ENCODE measurements at places on chromosomes 2 and 18. TPM values are rescaled to one million over a fixed set of nuclear protein-coding genes. Genes with fewer than 3 reads are reported as not detected.

- H3K27me3 ChIP-seq = no peaks in the 10 kb centered on the region
- H3K27ac ChIP-seq = no peak overlapping the region
- H3K36me3 ChIP-seq = no peaks in the 10 kb centered on the region
- no peak overlapping the region for H3K4me3 ChIP-seq
- DNase-seq = no peak
- H3K4me1 ChIP-seq = peaks cover 8% of the 10 kb centered on the region
These were observed 209.7 kb upstream of the EPAS1 start for GRCh38 chr2:46087492-46087891.

- H3K36me3 ChIP-seq = no peaks in the 10 kb centered on the region
- no peak overlapping the region for H3K4me3 ChIP-seq
- no peak overlapping the region for H3K27ac ChIP-seq
- H3K4me1 ChIP-seq = peaks cover 19% of the 10 kb centered on the region
- no peaks in the 10 kb centered on the region for H3K27me3 ChIP-seq
These were observed 504.9 kb downstream of the CCDC85A start for GRCh38 chr2:56688661-56689060.

DNA sequence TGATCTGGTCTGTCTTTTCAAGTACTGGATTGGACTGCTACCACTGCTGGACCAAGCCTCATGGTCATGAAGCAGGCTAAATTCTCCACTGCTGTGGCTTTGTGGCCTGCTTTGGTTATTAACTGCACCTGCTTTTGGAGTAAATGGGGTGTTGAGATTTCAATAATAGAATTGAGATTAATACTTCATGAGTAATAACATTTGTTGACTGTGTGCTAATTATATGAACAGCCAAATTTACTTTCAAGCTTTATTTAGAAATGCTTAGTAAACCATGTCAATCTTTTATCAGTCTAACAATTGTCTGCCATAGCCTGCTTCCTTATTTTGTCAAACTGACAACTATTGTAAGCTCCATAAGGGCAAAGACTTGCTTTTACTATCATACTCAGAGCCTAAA is 27.4 kb upstream of the MTIF2 start:
- DNase-seq = no peak
- H3K27me3 ChIP-seq = no peaks in the 10 kb centered on the region
- H3K4me1 ChIP-seq = no peaks in the 10 kb centered on the region
- no peak overlapping the region for H3K4me3 ChIP-seq
- H3K36me3 ChIP-seq = peaks cover 21% of the 10 kb centered on the region

DNA sequence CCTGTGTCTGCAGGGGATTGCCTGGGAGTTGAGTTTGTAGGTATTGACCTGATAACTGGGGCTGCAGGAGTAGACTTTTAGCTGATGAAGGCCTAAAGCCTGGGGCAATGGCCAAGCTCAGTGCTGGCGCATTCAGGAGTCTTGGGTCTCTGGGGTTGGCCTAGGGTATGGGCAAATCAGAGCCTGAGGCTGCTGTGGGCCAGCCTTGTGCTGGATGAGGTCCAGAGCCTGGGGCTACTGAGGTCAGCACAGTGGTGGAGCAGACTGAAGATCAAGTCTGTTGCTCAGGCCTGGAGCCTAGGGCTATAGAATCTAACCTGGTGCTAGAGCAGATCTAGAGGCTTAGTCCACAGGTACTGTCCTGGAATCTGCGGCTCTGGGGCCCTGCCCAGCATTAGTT is 262.4 kb downstream of the ZNF804A start:
- H3K4me3 ChIP-seq = no peak overlapping the region
- no peak overlapping the region for H3K27ac ChIP-seq
- DNase-seq = no peak
- no peaks in the 10 kb centered on the region for H3K36me3 ChIP-seq

GRCh38 chr18:26406854-26407517 is 141.4 kb downstream of the KCTD1 start:
- H3K4me1 ChIP-seq = no peaks in the 10 kb centered on the region
- H3K27ac ChIP-seq = no peak overlapping the region
- H3K4me3 ChIP-seq = no peak overlapping the region
- DNase-seq = no peak
- H3K36me3 ChIP-seq = no peaks in the 10 kb centered on the region

DNA sequence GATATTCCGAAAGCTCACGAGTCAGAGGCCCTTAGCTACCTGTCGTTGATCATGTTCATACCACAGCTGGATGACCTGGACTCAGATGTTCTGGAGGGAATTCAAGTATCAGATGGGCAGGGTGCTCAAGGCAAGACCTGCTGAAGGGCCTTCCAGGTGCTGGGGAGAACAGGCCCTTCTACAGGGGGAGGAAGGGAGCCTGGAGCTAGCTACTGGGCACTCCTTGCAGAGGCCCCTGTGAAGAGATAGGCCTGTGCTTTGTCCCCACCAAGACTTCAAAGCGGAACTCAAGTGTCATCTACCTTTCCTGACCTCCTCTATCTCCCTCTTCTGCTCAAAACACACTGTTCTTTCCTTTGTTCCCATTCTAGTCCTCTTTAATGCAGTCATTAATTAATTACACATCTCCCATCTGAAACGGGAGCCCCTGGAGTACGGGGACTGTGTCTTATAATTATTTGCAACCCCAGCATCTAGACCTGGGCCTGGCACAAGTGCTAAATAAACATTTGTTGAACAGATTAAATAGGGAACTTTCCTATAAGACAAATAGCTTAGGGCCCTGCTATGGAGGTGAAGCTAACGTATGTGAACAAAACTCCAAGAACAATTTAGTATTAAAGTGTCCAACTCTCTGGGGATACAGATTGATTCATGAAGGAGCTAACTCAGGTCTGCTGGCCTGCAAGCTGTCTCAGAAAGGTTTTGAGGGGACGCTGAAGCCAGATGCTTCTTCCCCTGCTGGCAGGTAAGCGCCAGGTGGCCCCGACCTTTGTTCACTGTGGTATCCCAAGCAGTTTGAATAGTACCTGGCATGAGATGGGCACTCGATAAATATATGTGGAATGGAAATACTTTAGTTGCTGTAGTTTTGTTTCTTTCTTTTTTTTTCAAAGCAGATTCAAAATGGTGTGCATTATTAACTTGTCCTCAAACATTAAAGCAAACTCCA is 22.0 kb downstream of the RHOB start:
- no peaks in the 10 kb centered on the region for H3K4me1 ChIP-seq
- no peak for DNase-seq
- H3K27ac ChIP-seq = no peak overlapping the region
- H3K4me3 ChIP-seq = no peak overlapping the region

GRCh38 chr18:7878265-7879211 is 311.4 kb downstream of the PTPRM start:
- H3K27ac ChIP-seq = no peak overlapping the region
- H3K36me3 ChIP-seq = no peaks in the 10 kb centered on the region

GRCh38 chr2:179422037-179422643 is 157.5 kb upstream of the SESTD1 start:
- H3K27me3 ChIP-seq = no peaks in the 10 kb centered on the region
- no peaks in the 10 kb centered on the region for H3K36me3 ChIP-seq
- H3K4me3 ChIP-seq = no peak overlapping the region
- H3K27ac ChIP-seq = no peak overlapping the region
- DNase-seq = peak; percentile 84

- H3K4me1 ChIP-seq = no peaks in the 10 kb centered on the region
- no peaks in the 10 kb centered on the region for H3K36me3 ChIP-seq
These were observed 26.2 kb downstream of the OTOF start for GRCh38 chr2:26451700-26452099.

DNA sequence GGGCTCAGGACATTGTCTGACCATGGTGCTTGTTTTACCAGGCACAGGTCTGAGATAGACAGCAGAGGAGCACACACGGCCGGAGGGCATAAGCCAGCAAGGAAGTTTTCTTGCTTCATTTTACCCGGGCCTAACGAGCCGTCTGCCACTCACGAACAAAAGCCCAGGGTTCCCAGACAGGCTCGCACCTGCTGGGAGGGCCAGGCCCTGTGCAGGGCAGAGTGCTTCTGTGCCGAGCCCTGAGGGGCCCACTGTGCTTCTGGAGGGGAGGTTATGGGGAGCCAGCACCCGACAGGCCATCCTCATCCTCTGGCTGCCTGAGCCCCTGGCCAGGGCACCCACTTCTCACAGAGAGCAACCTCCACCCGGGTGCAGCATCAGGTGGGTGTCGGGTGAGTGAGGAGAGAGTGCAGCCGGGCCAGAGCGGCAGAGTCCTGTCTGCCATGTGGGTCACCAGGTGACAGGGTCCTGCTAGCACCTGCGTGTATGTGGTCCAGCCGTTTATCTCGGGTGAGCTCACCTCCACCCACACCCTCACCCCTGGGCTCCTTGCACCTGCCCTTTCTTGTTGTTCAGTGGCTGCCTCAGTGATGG is 297.9 kb downstream of the NDUFA10 start:
- no peak for DNase-seq
- H3K27ac ChIP-seq = no peak overlapping the region
- H3K36me3 ChIP-seq = no peaks in the 10 kb centered on the region
- H3K4me1 ChIP-seq = no peaks in the 10 kb centered on the region

- H3K4me1 ChIP-seq = no peaks in the 10 kb centered on the region
- no peaks in the 10 kb centered on the region for H3K27me3 ChIP-seq
- no peak overlapping the region for H3K4me3 ChIP-seq
- H3K27ac ChIP-seq = no peak overlapping the region
These were observed 7.7 kb downstream of the CENPA start for GRCh38 chr2:26793518-26793917.

DNA sequence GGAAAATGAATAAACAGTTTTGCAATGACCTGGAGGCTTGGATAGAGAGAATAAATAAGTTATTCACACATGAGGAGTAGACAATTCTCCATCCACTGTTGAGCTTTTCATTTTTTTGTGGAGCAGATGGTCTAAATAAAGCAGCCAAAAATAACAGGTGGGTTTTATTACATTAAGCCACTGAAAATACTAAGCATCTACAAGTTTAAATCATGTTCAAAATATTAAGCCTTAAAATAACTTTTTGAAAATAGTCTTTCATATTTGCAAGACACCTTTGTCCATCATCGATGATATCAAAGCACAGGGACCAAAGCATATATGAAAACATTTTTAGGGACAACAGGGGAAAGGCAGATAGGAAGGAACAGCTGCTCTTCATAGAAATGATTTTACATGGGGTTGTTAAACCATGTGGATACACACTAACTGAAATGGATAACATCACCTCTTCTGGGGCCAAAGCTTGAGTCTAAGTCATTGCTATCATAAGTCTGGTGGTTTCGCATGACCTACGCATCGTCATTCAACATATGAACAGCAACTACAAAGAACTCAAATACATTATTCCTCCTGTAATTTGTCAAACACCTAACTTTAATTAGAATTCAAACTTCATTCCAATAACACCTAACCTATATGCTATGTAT is 197.6 kb upstream of the CHST9 start:
- no peaks in the 10 kb centered on the region for H3K4me1 ChIP-seq
- no peaks in the 10 kb centered on the region for H3K27me3 ChIP-seq
- H3K27ac ChIP-seq = no peak overlapping the region
- no peak overlapping the region for H3K4me3 ChIP-seq
- DNase-seq = no peak

GRCh38 chr18:78069784-78070664 is 820.4 kb downstream of the GALR1 start:
- DNase-seq = no peak
- no peak overlapping the region for H3K4me3 ChIP-seq
- H3K27ac ChIP-seq = no peak overlapping the region
- H3K4me1 ChIP-seq = no peaks in the 10 kb centered on the region
- H3K36me3 ChIP-seq = no peaks in the 10 kb centered on the region

DNA sequence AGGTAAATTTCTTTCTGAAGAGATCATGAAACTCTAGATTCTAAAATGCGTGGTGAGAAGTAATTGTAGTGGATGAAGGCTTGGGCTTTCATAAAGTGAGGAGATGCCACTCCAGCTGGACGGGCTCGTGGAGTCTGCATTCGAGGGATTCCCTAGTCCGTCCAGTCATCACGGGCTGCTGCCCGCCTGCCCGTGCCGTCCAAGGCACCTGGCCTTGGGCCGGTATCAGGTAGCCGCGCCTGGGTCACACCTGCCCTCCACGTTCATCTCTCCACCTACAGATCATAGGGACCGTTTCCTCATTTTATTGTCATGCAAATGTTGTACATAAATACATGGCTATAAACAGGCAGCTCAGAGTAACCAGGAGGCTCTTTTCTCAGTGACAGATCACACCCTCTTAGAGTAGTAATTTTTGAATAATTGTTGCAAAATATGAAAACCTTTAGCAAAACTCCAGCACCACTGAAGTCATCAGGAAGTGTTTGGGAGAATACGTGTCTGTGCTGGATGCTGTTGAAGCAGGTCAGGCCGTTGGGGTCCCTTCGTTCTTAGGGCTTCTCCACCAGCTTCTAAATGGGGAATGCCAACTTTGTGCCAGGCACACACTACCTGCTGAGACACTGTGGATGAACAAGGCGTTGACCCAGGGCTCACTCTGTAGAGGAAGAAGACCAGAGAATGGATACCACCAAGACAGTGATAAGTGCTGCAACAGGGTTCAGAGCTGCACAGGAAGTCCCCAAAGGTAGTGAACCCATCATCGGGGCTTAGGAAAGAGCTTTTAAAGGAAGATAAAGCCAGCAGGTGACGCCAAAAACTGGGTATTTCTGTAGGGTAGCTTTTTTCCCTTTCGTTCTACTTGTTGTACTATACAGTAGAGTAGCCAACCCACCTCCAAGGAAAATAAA is 112.5 kb downstream of the FAM210A start:
- no peak overlapping the region for H3K27ac ChIP-seq
- no peaks in the 10 kb centered on the region for H3K4me1 ChIP-seq
- peaks cover 59% of the 10 kb centered on the region for H3K27me3 ChIP-seq
- H3K4me3 ChIP-seq = no peak overlapping the region

DNA sequence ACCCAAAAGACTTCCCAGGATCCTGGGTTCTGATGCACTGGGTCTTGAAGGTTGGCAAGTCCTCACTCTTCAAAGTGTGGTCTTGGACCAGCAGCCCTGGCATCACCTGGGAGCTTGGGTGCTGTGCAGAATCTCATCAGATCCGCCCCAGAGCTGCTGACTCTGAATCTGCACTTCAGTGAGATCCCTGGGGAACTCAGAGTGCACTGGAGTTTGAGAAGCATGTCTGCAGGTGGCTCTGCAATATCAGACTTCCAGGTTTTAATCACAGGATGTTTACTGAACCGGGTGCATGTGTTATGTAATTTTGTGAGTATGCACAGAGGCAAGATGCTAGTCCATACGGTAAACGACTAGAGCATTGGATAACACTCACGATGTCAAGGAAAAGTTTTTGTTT is 58.0 kb upstream of the BOD1L2 start:
- H3K27ac ChIP-seq = no peak overlapping the region
- H3K4me3 ChIP-seq = no peak overlapping the region
- H3K36me3 ChIP-seq = no peaks in the 10 kb centered on the region

DNA sequence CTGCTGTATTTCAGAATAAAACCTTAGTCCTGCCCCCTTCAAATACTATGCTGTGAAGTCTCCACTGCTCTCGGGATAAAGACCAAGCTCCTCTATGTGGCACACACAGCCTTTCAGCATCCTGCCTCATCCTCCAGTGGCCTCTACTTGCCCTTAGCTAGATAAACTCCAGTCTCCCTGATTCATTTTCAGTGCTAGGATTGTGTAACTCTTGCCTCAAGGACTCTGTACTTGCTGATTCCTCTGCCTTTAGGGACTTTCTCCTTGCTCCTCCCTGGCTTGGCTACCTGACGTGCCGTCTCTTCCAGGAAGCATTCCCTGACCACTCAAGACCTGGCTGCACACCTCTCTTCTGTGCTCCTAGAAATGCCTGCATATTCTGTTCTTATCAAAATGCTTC is 416.7 kb downstream of the MTX2 start:
- peak; percentile 61 for DNase-seq
- H3K27ac ChIP-seq = no peak overlapping the region
- H3K4me1 ChIP-seq = peaks cover 21% of the 10 kb centered on the region
- no peaks in the 10 kb centered on the region for H3K36me3 ChIP-seq
- no peak overlapping the region for H3K4me3 ChIP-seq

Gene CAPN14
- total RNA-seq = not detected

Gene CCDC150
- 0.65 TPM for total RNA-seq

Gene SLC4A5
- 0.38 TPM for total RNA-seq

Gene SP5
- total RNA-seq = not detected

Gene KCNG2
- not detected for total RNA-seq

Gene ADD2
- under 0.01 TPM for total RNA-seq

Measured in GM23248 (cell line).